Naive thymus-derived CD8-positive, alpha-beta T cell (primary cell): ENCODE measurements at places on chromosomes 3 and 15. TPM values are rescaled to one million over a fixed set of nuclear protein-coding genes. Genes with fewer than 3 reads are reported as not detected.

GRCh38 chr3:48928679-48929078 lies 10.0 kb downstream of the ARIH2 start:
- no peak for DNase-seq

GRCh38 chr3:125079675-125080045 lies 23.9 kb upstream of the HEG1 start:
- no peak for DNase-seq

DNA sequence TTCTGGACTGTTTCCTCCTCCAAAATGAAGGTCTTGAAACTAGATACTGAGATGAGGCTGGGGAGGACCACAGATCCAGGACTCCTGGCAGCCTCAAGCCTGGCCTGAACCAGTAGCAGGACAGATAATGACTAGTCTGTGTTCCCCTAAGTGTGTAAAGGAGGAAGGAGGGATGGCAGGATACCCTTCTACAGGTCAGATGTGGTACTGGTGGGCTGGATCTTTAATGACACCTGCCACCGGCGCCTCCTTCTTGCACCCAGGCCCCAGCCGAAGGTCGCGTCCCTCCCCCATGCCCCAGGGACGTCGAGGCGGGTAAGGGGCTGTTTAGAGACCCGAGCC lies 556 bp downstream of the USP19 start:
- no peak for DNase-seq

DNA sequence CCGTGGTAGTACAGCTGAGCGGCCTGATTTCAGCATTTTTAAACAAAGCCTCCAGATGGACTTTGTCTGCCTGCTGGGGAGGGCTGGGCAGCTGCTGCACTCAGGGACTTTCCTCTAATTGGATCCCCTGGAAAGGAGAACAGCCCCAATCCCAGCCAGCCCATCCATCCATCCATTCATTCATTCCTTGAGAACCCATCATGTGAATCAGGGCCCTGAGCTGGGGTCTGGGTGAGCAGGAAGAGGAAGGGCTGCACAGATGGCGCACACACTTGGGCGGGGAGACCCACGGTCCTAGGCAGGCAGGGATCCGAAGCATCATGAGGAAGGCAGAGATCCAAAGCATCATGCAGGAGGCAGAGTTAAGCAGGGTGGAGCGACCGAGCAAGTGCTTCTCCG lies 45.7 kb downstream of the TPRA1 start:
- no peak for DNase-seq

Gene SCN11A
- 0.39 TPM for total RNA-seq

- DNase-seq = no peak
Observed at GRCh38 chr15:71549091-71549490, 261.3 kb upstream of the NR2E3 start.

DNA sequence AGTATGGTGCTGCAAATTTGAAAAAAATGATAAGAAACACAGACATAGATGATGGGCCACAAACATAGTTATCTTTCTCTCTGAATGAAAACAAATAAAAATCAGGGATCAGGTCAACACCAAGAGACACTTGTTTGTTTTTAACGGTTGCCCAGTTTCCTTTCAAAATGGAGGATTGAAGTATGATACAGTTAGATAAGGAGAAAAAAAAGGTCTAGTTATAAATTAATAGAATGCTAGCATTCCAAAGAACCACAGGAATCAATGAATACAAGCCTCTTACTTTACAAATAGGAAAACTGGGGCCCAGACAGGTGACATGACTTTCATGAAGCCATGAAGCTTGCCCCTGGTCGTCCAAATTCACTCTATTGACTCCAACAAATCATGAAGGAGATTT lies 305.1 kb downstream of the ZNF621 start:
- DNase-seq = no peak

DNA sequence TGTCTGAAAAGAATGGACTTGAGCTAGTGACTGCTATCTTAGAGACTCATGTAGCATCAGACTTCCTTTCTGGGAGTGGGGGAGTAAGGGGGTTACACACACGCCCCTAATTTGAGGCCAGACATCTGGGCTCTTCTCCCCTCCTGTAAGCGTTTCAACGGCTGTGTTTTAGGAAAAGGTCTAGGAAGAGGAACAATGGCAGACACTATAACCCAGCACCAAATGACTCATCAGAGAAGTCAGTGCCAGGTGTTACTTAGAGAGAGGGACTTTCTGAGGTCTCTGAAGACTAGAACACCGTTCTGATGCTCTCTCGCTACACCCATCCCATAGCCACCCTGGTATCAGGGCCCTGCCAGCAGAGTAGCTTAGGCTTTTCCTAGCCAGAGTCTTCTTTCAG lies 65.5 kb downstream of the SSUH2 start:
- DNase-seq = no peak

- DNase-seq = no peak
Observed at GRCh38 chr3:77524463-77524862, 484.6 kb downstream of the ROBO2 start.

Gene PIK3R4
- total RNA-seq = 31.6 TPM
